ENCODE measurements at places on chromosomes 7 and 10. TPM values are rescaled to one million over a fixed set of nuclear protein-coding genes. Genes with fewer than 3 reads are reported as not detected.

HOXA3 gene
- total RNA-seq = 0.40 TPM

PTPN20 gene
- total RNA-seq = 16.3 TPM

STAG3 gene
- total RNA-seq = 0.43 TPM

GRCh38 chr10:34575882-34576281, 239.2 kb downstream of the PARD3 start:
- DNase-seq = no peak

DNA sequence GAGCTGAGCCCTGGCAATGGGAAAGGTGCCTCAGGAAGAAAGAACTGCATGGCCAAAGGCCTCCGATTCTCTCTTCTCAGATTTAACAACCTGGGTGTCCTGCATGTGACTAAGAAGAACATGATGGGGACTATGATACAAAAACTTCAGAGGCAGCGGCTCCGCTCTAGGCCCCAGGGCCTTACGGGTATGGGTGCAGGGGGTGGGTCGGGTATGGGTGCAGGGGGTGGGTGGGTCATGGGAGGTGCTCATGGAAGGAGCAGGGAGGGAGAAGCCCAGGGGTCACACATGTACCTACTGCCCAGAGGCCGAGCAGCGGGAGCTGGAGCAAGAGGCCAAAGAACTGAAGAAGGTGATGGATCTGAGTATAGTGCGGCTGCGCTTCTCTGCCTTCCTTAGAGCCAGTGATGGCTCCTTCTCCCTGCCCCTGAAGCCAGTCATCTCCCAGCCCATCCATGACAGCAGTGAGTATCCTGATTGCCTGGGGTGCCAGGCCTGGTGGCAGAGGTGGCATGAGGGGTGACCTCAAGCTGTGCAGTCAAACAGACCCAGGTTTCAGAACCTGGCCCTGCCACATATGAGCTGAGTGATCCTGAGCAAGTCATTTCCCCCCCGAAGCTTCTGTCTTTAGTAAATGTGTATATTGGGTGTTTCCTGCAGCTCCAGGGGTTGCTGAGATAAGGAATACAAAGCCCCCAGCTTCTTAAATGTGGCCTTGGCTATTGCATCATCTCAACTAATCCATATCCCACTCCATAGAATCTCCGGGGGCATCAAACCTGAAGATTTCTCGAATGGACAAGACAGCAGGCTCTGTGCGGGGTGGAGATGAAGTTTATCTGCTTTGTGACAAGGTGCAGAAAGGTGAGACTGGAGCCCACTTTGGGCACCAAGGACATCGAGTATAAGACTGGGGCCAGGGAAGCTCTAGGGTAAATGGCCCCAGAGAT, 2.0 kb downstream of the NFKB2 start:
- DNase-seq = no peak

- DNase-seq = no peak
Measured at GRCh38 chr10:86821388-86821999, 65.1 kb downstream of the BMPR1A start.

DNA sequence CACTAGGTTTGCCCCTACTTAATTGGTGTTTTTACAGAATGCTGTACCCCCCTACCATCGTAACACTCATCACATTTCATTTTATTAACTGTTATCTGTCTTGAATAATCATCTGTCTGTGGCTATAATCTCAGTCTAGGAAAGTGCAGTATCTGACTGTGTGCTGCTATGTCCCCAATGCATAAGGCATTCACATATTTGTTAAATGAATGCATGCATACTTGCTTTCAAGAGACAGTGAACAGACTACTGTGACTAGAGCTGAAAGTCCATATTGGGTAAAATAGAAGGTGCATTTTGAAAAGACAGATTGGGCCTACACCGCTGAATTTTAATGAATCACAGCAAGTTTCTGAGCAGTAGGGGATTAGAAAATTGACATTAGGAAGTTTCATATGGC, 112.3 kb downstream of the ARHGAP12 start:
- no peak for DNase-seq

DNA sequence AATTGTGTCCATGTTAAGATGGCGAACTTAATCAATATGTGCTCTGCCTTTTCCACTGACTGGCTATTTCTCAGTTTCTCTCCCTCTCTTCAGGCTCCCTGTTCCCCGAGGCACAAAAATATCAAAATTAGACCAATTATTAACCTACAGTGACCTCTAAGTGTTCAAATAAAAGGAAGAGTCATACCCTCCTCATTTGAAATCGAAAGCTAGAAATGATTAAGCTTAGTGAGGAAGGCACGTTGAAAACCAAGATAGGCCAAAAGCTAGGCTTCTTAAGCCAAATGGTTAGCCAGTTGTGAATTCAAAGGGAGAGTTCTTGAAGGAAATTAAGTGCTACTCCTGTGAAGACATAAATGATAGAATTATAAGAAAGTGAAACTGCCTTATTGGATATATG, 81.1 kb upstream of the MBL2 start:
- no peak for DNase-seq

All from cardiac septum (tissue), 1 donor.